ENCODE measurements at places on chromosomes 3 and 15. TPM values are rescaled to one million over a fixed set of nuclear protein-coding genes. Genes with fewer than 3 reads are reported as not detected.

The NMD3 gene
- 57.9 TPM for total RNA-seq

DNA sequence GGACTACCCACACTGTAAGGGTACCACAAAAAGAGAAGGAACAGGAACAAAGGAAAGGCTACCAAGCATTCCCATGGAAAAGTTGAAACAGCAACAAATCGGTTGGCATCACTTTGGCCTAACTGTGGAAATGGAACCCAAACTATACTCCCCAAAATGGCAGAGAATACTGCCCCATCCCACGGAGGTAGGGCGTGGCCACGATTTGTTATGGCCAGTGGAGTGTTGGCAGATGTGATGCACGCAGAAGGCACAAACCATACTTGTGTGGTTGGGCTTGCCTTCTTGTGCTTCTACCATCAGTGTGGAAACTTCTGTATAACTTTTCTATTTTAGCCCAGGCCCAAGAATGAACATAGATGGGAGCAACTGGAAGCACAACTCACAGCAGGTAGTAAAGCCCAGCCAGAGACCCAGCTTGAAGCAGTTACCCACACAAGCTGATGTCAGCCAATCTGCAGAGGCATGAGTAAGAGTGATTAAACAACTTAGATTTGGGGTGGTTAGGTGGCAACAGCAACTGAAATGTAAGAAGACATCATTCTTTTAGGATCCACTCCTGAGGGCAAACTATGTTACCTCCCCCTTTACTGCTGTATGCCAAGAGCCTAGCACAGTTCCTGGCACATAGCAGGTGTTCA, 64.1 kb downstream of the BTD start:
- peaks cover 2% of the 10 kb centered on the region for H3K36me3 ChIP-seq
- H3K4me1 ChIP-seq = no peaks in the 10 kb centered on the region
- no peaks in the 10 kb centered on the region for H3K27me3 ChIP-seq
- no peak for DNase-seq
- no peak overlapping the region for H3K4me3 ChIP-seq

DNA sequence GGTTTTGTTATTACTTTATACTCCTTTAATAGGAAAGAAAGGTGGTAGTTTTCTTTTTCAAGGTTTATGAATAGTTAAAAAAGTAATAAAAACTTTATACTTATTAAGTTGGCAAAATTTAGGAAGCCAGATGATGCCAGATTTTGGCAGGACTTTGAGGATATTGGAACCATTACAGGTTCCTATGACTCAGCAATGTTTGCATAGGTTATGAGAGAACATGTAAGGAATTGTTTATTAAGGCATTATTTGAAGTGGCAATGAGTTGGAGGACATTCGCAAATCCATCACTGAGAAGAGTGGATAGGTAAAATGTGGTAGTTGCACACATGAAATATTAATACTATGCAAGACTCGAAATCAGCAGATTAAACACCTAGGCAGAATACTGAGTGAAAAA, 29.9 kb downstream of the CDAN1 start:
- H3K4me3 ChIP-seq = no peak overlapping the region
- H3K27me3 ChIP-seq = no peaks in the 10 kb centered on the region
- H3K36me3 ChIP-seq = no peaks in the 10 kb centered on the region
- peaks cover 12% of the 10 kb centered on the region for H3K4me1 ChIP-seq
- no peak overlapping the region for H3K27ac ChIP-seq

GRCh38 chr15:70932397-70932796, 39.8 kb downstream of the LRRC49 start:
- H3K4me3 ChIP-seq = no peak overlapping the region
- H3K36me3 ChIP-seq = no peaks in the 10 kb centered on the region
- no peak overlapping the region for H3K27ac ChIP-seq

- no peaks in the 10 kb centered on the region for H3K27me3 ChIP-seq
- peaks cover 12% of the 10 kb centered on the region for H3K36me3 ChIP-seq
- H3K4me1 ChIP-seq = no peaks in the 10 kb centered on the region
Observed at GRCh38 chr3:197880491-197881269, 69.3 kb upstream of the RPL35A start.

The MEX3B gene
- total RNA-seq = 18.2 TPM

DNA sequence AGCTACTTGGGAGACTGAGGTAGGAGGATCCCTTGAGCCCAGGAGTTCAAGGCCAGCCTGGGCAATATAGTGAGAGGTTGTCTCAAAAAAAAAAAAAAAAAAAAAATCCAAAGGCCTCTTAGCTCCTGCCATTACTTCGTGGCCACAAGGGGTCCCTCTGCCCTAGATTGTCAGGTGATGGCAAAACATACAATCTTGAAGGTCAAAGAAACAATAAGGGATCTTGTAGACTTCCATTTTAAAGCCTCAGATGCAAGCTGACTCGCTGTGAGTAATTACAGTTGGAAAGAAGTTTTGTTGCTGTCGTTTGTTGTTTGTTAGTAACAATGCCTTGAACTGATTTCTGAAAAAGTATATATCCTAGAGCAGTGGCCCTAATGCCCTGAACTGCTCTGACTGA, 55.9 kb upstream of the PLCL2 start:
- no peaks in the 10 kb centered on the region for H3K36me3 ChIP-seq
- H3K27ac ChIP-seq = peak overlapping the region; percentile 63
- DNase-seq = peak; percentile 80

- no peak overlapping the region for H3K27ac ChIP-seq
- no peak overlapping the region for H3K4me3 ChIP-seq
- no peaks in the 10 kb centered on the region for H3K27me3 ChIP-seq
- no peak for DNase-seq
- peaks cover 21% of the 10 kb centered on the region for H3K4me1 ChIP-seq
Observed at GRCh38 chr3:58531956-58532355, 5.0 kb downstream of the ACOX2 start.

DNA sequence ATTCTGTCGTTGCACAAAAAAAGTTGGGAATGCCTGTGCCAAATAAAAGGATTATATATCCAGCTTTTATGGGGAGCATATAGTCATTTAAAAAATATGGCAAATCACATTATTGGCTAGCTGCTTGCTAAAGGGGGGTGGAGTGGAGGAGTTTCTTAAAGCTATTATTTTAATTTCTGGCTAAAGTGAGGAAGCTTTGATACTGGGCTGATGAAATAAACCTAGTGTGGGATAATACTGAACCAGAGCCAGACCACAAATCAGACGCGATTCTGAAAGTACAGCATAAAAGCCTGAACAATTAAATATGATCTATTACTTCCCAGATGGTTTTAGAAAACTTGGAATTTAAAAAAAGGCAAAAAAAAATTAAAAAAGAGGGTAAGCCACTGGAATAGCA, 14.4 kb downstream of the POLR2M start:
- no peaks in the 10 kb centered on the region for H3K27me3 ChIP-seq
- H3K36me3 ChIP-seq = no peaks in the 10 kb centered on the region
- no peak overlapping the region for H3K27ac ChIP-seq

DNA sequence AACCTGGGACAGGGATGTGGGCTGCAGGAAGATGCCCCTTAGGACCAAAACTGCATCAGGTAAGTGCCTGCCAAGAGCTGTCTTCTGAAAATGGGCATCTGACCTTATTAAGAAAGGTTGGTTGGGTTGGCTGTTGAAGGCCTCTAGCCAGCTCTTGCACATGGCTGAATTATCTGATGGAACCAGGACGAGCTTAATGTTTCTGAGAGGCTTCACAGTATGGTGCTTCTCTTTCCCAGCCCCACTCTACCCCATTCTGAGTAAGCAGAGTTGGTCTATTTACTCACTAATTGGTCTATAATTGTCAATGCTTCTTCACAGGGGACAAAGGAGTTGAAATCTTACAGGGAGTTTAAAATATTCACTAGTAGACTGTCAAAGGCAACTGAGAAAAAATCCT, 48.4 kb downstream of the DTWD1 start:
- H3K27me3 ChIP-seq = no peaks in the 10 kb centered on the region
- H3K36me3 ChIP-seq = no peaks in the 10 kb centered on the region
- DNase-seq = no peak
- no peaks in the 10 kb centered on the region for H3K4me1 ChIP-seq
- no peak overlapping the region for H3K4me3 ChIP-seq
- no peak overlapping the region for H3K27ac ChIP-seq

- no peaks in the 10 kb centered on the region for H3K27me3 ChIP-seq
- no peak overlapping the region for H3K27ac ChIP-seq
- H3K36me3 ChIP-seq = no peaks in the 10 kb centered on the region
- no peak overlapping the region for H3K4me3 ChIP-seq
- no peaks in the 10 kb centered on the region for H3K4me1 ChIP-seq
Observed at GRCh38 chr3:121976727-121977126, 45.3 kb downstream of the ILDR1 start.

DNA sequence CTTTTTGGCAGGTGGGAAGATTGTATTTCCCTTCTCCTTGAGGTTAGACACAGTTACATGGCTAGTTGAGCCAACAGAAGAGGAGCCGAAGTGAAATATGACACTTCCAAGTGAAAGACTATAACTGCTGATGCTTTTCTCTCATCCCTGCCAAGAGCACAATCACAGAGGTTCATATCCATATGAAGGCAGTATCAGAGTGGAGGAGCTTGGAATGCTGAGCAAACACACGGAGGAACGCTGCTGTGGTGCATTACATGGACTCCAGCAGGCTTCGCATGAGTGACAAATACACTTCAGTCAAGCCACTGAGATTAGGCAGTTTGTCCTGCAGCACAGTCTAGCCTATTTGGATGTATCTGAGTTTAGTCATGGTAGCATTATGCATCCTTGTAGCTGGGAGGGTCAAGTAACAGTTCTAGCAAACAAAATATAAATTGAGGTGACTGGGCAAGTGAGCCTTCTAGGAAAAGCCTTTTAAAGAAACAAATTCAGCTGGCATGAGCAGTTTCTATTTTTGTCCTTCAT, 5.4 kb downstream of the IQCF6 start:
- no peak for DNase-seq
- H3K36me3 ChIP-seq = no peaks in the 10 kb centered on the region
- H3K27me3 ChIP-seq = peaks cover 5% of the 10 kb centered on the region
- no peaks in the 10 kb centered on the region for H3K4me1 ChIP-seq

DNA sequence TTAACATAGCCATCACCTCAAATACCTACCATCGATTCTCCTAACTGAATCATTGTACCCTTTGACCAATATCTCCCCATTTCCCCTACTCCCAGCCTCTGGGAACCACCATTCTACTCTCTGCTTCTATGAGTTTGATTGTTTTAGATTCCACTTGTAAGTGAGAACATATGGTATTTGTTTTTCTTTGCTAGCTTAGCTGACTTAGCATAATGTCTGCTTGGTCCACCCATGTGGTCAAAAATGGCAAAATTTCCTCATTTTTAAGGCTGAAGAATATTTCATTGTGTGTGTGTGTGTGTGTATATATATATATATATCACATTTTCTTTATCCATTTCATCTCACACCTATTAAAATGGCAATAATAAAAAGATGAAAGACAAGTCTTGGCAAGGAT, 469.3 kb downstream of the FHIT start:
- no peak overlapping the region for H3K4me3 ChIP-seq
- H3K27ac ChIP-seq = no peak overlapping the region
- no peaks in the 10 kb centered on the region for H3K27me3 ChIP-seq
- no peak for DNase-seq
- no peaks in the 10 kb centered on the region for H3K4me1 ChIP-seq

GRCh38 chr15:26867200-26868007, 542 bp downstream of the GABRA5 start:
- no peak for DNase-seq
- H3K27ac ChIP-seq = no peak overlapping the region
- no peak overlapping the region for H3K4me3 ChIP-seq

The IL17RB gene
- total RNA-seq = not detected

GRCh38 chr3:196519718-196520082, 4.6 kb upstream of the SMCO1 start:
- no peak overlapping the region for H3K4me3 ChIP-seq
- no peaks in the 10 kb centered on the region for H3K36me3 ChIP-seq
- no peak overlapping the region for H3K27ac ChIP-seq
- DNase-seq = no peak
- no peaks in the 10 kb centered on the region for H3K4me1 ChIP-seq
- H3K27me3 ChIP-seq = no peaks in the 10 kb centered on the region

DNA sequence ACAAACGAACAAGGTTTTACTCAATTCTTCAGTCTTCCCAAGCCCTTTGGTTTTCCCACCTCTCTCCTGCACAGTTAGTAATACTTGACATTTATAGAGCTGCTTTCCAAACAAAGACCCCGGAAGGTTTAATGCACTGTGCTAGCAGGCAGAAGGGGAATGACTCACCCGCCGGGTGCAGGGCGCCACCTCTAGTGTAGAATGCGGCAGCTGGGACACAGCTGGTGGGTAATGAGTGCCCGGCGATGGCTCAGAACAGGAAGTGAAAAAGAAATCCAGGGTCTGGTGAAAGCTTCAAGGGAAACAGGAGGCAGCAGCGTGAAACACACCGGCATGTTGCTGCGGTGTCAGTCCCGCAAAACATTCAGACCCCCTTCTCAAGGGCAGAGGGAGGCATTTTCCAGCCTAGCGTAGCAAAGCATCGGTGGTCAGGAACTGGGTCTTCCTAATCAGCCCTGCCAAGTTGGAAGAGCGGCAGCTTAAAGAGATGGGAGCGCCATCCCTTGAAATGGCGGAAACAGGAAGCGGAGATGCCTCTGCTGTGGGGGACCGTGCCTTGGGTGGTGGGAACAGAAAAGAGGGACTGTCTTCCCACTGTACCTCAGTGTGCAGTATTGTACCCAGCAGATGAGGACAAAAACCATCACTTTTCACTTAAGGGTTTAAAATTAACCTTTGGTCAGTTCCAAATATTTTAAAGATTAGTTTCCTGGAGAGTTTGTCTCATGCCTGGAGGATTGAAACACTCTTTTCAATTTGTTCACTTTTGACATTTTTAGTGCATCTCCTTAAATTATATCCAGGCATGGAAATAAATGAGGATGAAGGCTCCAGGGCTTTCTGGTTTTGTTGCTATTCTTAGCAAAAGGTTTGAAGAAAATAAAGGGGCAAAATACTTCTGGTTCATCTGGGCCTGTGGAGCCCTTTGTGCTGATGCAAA, 160.7 kb upstream of the MCTP2 start:
- H3K4me3 ChIP-seq = no peak overlapping the region
- DNase-seq = no peak
- no peaks in the 10 kb centered on the region for H3K4me1 ChIP-seq
- H3K36me3 ChIP-seq = no peaks in the 10 kb centered on the region
- no peaks in the 10 kb centered on the region for H3K27me3 ChIP-seq

GRCh38 chr15:69727121-69727924, 274.7 kb downstream of the RPLP1 start:
- no peak overlapping the region for H3K27ac ChIP-seq
- no peak overlapping the region for H3K4me3 ChIP-seq
- no peak for DNase-seq
- H3K4me1 ChIP-seq = no peaks in the 10 kb centered on the region
- H3K27me3 ChIP-seq = no peaks in the 10 kb centered on the region

DNA sequence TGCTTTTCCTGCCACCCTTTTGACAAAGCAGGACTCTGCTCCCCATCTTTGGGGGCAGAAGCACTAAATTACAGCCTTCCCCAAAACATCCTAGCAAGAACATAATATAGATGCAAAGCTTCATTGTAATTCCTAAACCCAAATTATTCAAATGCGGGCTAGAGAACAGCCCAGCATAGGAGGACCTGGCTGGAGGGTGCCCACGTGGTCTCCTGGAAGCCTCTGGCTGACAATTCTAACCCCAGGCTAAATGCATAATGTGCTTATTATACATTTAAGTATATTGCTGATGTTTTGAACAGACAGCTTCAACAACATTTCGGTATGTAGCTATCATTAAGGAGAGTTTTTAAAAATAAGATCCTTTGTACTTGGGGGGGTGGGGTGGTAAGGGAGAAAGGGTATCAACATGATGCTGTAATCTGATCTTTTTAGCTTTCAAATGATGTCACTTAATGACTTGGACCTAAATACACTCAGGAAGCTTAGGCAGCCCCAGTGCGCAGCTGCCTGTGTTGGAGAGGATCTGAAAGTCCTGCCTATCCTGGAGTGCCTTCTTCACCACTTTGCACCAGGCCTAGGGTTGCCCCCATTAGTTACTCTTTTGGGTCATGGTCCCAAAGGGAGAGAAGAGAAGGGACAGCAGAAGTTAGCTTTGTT, 57.2 kb upstream of the USP3 start:
- no peaks in the 10 kb centered on the region for H3K36me3 ChIP-seq
- H3K27ac ChIP-seq = no peak overlapping the region
- H3K4me1 ChIP-seq = no peaks in the 10 kb centered on the region

Data from endothelial cell of umbilical vein (primary cell).